ENCODE measurements at places on chromosomes 2 and 18. TPM values are rescaled to one million over a fixed set of nuclear protein-coding genes. Genes with fewer than 3 reads are reported as not detected.

- no peak for DNase-seq
Observed at GRCh38 chr18:40133253-40133652, 1821.8 kb upstream of the PIK3C3 start.

GRCh38 chr2:41326851-41327250, 721.0 kb upstream of the PKDCC start:
- DNase-seq, result no peak

GRCh38 chr18:32552421-32553030, 81.8 kb upstream of the GAREM1 start:
- DNase-seq, result peak; percentile 85

GRCh38 chr2:42974721-42975717, 182.6 kb upstream of the HAAO start:
- DNase-seq, result peak; percentile 87

DNA sequence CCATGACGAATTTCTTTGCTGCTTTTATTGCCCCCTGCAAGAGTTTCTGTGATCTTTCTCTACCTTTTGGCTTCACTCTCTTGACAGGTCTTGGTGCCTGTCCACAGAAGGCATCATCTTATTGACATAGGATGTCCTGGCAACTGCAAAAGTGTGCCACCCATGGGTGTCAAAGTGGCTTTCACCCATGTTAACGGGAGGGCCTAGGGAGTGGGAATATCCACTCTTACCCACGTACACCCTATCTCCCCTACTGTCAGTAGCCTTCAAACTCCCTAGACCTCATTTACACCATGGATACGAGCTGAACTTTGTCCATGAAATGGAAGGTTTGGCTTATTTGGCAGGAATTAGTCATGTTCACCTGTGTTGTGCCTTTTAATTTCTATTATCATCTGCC, 16.2 kb upstream of the SULT1C3 start:
- no peak for DNase-seq

DNA sequence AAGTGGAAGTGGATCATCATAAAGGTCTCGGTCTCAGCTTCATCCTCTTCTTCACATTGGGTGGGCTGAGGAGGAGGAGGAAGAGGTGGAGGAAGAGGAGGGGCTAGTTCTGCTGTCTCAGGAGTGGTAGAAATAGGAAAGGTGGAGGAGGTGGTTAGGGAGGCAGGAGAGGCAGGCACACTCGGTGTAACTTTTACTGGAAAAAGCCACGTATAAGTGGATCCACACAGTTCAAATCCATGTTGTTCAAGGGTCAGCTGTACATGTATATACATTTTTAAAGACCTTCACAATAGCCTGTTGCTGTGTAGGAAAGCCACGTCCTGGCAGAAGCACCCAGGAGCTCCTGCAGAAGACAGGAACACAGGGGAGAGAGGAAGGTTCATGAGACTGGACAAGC, 110.3 kb upstream of the RAB12 start:
- DNase-seq, result no peak

GRCh38 chr2:41000906-41001305, 549.0 kb upstream of the SLC8A1 start:
- no peak for DNase-seq

- DNase-seq, result no peak
Observed at GRCh38 chr2:179692610-179693009, 168.8 kb downstream of the ZNF385B start.

DNA sequence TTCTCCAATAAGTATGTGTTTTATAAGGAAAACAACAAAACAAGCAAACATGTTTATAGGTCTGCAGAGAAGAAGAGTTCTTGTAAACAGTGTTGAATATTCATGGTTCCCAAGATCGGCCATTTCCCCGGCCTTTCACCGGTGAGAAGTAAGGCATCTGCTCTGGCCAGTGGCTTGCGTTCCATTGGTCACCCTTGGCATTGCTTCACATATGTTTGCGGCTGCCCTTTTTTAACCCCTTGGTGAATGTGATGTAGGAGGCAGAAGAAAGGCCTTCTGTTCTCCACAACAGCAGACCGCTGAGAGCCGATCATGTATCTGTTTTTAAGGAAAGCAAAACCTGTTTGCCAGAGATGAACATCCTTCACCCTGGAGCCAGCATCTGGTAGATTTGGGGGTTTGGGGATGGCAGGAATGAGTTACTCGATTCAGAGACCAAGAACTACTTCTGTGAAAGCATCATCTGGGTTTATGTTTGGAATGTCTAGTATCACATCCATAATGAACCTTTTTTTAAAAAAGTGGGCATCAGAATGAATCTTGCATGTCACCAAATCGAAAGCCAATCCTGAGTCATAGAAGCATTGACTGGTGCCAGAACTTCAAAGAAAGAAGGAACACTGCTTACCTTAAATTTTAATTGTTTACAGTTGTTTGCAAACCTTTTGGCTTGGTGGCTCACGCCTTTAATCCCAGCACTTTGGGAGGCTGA, 112.3 kb downstream of the AGAP1 start:
- DNase-seq, result no peak

DNA sequence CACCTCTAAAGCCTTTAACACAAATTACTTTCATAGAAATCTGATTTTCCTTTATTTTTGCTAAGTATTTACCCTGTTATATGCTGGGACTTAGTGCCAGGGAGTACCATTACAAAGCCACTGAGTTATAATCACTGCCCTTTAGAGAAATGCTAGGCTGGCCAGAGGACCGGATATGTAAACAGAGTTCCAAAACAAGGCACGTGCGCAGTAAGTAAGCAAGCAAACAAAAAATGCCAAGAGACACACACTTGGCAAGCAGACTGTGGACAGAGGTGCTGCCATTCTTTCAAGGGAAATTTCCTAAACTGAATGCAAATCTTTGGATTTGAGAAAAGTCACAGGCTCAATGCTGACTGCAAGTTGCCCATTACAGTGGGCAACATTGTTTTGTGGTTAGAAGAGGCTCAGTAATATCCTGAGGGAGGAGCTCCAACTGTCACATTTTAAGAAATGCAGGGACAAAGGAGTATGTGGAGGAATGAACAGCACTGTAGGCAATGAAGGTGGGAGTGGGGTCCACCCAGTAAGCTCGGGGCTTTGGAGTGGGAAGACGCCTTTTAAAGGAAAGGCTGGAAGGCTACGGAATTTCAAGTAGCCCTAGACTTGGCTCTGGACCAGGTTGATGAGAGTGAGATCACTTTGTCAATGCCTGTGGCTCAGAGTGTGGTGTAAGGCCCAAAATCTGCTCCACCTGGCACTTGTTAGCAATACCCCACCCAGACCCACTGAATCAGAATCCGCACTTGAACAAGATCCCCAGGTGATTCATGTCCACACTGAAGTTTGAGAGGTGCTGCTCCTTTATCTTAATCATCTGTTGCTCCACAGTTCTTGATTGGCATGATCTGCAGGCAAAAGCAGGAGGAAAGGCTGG, 2.1 kb upstream of the PARD6G start:
- peak; percentile 3 for DNase-seq

- no peak for DNase-seq
Observed at GRCh38 chr18:62545098-62545497, 22.3 kb downstream of the ZCCHC2 start.

DNA sequence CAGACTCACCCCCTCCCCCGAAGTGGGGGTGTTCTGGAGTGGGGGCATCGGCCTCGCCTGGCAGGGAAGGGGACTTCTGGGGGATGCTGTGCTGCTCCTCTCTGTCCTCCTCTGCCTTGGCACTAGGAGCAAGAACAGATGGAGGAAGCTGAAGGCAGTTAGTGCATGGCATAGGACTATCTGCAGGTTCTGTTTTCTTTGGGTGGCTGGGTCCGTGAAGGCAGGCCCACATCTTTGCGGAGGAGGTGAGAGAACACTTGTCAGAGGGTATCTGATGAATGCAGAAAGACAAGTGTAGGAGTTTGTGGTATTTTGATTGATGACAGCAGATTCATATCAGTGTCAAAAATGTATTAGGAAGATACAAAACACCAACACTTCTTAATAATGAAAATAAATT, 411.4 kb downstream of the TSN start:
- DNase-seq, result no peak

- no peak for DNase-seq
Observed at GRCh38 chr2:40279001-40279400, 172.9 kb downstream of the SLC8A1 start.

DNA sequence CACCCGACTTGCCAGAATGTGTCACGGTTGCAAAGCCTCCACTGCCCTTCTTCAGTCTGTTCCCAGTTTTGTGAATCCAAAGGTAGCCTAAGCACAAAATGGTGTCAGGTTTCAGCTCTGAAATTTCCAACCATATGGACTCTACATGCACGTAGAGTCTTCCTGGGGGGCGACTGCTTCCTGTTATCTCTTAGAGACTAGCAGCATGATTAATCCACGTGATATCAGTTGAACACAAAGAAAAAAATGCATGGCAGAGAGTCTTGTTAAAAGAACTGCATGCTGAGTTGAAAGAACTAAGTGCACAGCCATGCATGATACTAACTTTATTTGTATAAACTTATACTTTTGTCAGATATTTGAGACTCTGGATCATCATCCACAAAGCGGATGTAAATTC, 404.4 kb downstream of the SOCS6 start:
- DNase-seq, result no peak

DNA sequence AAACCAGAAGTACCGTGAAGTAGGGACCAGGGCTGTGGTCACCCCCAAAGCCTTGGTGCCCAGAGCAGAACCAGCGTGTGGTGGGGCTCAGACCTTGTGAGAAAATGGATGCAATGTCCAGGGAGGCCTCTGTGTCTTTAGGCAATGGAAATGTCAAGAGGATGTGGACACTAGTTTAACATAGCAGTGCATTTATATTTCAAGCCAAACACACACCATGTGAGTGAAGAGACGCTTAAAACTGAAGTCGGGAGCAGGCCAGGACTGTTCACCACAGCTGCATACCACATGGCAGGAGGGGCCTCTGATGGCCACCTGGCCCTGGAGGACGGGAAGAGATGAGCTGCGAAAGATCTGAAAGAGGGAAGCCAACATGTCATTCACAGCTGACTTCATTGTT, 87.3 kb upstream of the LDLRAD4 start:
- DNase-seq, result no peak

DNA sequence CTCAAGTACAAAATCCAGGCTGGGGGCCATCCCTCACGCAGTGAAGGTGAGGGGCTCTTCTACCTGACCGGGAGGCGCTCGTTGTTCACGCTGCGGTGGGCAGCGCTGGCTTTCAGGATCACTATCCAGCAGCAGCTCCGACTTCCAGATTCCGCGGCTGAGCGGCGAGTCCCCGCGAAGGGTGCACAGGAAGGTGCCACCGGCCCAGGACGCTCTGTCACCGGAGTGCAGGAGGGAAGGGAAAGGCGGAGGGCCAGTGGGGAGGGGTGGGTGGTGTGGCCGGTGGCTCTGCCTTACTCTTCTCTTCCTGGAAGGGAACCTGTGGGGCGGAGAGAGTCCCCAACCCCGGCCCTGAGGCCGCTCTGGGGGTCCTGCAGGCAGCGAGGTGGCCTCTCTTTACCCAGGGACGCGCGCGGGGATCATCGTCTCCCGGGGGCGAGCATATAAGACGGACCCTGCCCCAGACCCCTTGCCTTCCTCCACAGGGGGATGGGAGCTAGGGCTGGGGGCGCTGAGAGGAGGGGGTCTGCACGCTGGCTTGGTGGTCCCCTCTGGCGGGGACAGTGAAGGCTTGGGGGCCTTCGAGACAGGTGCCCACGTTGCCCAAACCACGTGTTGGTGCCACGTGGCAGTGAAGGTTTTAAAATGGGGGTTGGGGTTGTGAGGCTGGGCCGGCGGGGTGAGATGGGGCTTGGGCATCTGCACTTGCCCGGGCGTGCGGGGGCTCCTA, 26.9 kb upstream of the HS6ST1 start:
- DNase-seq, result no peak

GRCh38 chr2:137036619-137037018, 271.3 kb downstream of the THSD7B start:
- no peak for DNase-seq

GRCh38 chr18:58578835-58579560, 49.9 kb downstream of the ALPK2 start:
- peak; percentile 50 for DNase-seq

DNA sequence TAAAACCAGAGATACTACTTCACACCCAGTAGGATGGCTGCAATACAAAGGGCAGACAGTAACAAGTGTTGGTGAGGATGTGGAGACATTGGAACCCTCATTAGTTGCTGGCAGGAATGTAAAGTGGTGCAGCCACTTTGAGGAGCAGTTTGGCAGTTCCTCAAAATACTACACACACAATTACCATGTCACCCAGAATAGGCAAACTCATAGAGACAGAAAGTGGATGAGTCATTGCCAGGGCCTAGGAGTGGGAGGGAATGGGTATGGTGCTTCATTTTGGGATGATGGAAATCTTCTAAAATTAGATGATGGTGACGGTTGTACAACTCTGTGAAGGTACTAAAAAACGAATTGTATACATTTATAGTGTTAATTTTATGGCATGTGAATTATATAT, 54.8 kb downstream of the ATP9B start:
- no peak for DNase-seq

GRCh38 chr18:56748698-56749268, 97.6 kb downstream of the WDR7 start:
- DNase-seq, result peak; percentile 61

DNA sequence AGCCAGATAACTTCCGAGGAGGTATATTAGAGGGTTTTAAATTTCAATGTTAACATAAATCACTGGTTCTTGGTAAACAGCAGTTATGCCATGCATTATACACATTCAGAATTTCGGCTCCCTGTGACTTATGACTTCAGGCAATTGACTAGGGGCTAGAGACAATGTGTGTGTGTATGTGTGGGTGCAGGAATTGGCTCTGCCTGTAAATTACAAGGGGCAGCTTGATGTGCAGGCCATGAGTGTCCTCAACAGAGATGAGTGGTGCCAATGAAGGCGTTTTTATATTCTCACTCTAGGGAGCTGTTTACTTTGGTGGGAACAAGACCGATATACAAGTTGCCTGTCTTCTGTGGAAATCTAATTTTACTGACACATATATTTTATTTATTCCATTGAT, 161.6 kb downstream of the CSRNP3 start:
- DNase-seq, result no peak

GRCh38 chr18:11027862-11028261, 121.5 kb downstream of the PIEZO2 start:
- no peak for DNase-seq

- DNase-seq, result no peak
Observed at GRCh38 chr18:38052879-38053590, 487.4 kb upstream of the CELF4 start.

DNA sequence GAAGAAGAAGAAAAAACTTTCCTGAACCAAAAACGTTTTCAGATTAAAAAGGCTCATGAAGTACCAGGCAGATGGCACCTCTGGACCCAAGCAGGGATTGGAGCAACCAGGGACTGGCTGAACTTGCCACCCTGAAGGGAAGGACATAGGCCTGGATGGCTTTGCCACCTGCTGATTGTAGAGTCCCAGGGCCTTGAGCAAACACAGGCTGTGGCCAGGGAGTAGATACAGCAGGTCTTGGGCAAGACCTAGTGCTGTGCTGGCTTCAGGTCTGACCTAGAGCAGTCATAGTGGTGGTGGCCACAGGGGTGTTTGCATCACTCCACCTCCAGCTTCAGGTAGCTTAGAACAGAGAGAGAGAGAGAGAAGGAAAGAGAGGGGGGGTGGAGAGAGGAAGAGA, 231.5 kb upstream of the FBXO11 start:
- no peak for DNase-seq

INHA gene
- total RNA-seq, result 3.3 TPM

LRP2 gene
- 33.8 TPM for total RNA-seq

CLEC4F gene
- not detected for total RNA-seq

TMEM198 gene
- 8.0 TPM for total RNA-seq

HOXD3 gene
- total RNA-seq, result 0.20 TPM

GPR155 gene
- total RNA-seq, result 20.5 TPM

FN1 gene
- 2,129 TPM for total RNA-seq

STPG4 gene
- 0.72 TPM for total RNA-seq

KHK gene
- 26.1 TPM for total RNA-seq

IL1B gene
- total RNA-seq, result 1.1 TPM

IL1R2 gene
- total RNA-seq, result 1.3 TPM

GCG gene
- total RNA-seq, result 21.1 TPM

VWC2L gene
- 0.40 TPM for total RNA-seq

CD28 gene
- total RNA-seq, result not detected

LOXL3 gene
- total RNA-seq, result 13.3 TPM

All from hepatocyte (in vitro differentiated cells).